NCI-H2029 (cell line): ENCODE measurements at places on chromosomes 5 and 9.

- DNase-seq, result no peak
These were observed 215.0 kb downstream of the GAPVD1 start for GRCh38 chr9:125476645-125477044.

DNA sequence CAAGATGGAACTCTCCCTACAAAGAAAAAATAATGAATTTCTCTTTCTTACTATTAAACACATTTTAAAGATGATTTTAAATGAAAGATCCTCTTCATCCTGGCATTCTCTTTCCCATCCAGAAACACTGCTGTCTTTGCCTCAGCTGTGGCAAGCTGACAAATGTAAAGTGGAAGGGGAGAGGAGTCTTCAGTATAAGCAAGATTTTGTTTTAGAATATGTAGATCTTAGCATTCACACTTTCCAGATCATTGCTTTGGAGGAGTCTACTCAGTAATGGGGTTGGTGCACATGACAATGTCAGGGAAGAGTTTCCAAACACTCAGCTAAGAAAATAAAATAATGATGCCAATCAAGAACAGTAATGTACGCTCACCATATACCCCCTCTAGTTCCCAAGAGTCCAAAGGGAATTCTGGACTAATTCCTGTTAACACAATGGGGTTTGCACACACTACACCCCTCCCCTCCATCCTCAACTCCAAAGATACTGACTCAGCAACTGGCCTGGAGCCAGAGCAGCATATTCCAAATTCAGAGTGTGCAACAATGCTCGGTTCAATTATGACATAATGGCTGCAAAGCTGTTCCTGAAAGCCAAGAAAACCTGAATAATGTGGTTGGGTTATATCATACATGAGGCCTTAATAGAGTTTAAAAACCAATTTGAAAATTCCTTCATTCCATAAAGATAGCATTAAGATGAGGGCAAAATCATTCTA lies 4.6 kb downstream of the C5orf63 start:
- DNase-seq, result no peak

- DNase-seq, result no peak
These were observed 180.6 kb downstream of the GABRG2 start for GRCh38 chr5:162248107-162248713.

DNA sequence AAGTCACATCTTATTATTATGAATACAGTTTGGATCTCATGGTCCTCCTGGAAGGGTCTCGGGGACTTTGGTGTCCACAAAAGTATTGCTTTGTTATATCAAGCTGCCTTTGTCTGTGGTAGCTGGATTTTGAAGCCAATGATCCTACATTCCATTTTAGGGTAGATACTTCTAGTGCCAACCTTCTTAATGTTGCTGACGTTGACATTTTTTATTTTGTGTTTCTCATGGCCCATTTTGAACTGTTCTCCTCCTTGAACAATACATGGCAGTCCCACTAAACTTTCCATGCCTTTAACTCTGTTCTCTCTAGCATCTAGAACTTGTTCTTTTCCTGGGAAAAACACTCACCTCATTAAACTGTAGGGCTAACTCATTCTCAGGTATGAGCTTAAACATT lies 425.8 kb downstream of the KCTD16 start:
- no peak for DNase-seq

DNA sequence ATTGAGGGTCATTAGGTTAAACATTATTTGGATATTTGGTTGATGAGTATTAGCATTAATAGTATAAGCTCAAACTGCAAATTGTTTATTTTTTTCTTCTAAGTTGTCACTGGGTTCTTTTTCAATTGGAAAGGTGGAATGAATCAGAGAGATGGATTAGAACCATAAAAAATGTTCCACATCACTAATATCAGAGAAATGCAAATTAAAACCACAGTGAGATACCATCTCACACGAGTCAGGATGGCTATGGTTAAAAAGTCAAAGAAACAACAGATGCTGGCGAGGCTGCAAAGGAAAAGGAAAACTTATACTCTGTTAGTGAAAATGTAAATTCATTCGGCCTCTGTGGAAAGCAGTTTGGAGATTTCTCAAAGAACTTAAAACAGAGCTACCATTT lies 122.8 kb downstream of the CCDC192 start:
- DNase-seq, result no peak
